Muscle of arm (tissue), 14 donors: ENCODE measurements at places on chromosomes 16 and 17.
A peak's percentile ranks its signal among the peaks of the same experiment; 100 is the strongest.

DNA sequence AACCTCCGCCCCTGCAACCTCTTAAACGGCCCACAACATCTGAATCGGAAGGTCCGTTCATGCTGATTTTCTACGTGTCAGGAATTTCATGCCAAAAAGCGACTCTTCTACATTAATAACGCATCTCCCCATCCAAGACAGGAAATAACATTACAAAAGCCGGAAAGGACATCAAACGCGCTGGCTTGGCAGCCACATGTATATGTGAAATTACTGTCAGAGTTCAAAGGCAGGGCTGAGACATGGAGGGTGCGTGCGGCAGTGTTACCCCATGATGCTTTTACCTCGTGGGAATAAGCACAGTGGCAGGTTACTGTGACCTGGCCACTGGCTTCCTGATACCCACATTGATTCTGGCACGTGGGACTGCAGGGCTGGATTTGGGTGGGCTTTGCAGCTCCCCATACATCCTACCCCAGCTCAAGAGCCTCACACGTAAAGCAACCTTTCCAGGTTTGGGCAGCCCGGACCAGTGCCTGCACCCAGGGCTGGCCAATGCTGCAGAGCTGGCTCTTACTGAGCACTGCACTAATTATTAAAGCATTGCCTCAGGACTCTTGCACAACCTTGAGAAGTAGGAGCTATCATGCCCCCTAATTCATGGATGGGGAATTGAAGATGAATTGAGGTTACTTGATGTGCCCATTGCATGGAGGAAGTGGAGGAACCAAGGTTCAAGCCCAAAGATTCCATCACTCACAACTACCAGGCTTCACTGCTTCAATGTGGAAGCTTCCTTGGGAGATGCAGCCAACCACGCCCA, 120.6 kb upstream of the FOXF1 start:
- no peak for DNase-seq

DNA sequence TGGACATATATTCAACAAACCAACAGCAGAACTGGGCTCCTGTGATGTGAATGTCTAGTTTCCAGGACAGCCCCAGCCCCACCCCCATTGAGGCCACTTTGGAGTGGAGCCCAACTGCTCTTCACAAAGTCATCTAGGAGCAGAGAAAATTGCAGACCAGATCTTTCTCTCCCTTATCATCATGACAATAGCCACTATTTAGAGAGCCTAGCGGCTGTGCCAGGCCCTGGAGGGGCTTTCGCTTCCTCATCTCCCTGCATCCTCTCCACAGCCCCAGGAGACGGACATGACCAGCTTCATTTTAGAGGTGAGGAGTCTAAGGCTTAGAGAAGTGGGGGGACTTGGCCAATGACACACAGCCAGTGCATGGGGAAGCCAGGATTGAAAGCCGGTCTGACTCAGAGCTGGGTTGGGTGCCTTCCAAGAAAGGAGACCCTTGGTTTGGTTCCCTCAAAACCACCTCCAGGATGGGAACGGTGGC, 1.4 kb downstream of the PRSS8 start:
- DNase-seq: no peak

DNA sequence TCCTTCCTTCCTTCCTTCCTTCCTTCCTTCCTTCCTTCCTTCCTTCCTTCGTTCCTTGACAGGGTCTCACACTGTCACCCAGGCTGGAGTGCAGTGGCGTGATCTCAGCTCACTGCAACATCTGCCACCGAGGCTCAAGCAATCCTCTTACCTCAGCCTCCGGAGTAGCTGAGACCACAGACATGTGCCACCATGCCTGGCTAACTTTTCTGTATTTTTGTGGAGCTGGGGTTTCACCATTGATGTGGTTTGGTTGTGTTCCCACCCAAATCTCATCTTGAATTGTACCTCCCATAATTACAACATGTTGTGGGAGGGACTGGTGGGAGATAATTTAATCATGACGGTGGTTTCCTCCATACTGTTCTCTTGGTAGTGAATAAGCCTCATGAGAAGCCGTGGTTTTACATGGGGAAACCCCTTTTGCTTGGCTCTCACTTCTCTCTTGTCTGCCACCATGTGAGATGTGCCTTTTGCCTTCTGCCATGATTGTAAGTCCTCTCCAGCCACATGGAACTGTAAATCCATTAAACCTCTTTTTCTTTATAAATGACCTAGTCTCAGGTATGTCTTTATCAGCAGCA, 90.3 kb upstream of the MPHOSPH6 start:
- DNase-seq: no peak

GRCh38 chr17:44610871-44611270, 45.4 kb upstream of the MEIOC start:
- DNase-seq: no peak

- DNase-seq: peak; percentile 18
Observed at GRCh38 chr16:9258423-9259051, 167.1 kb downstream of the HAPSTR1 start.

DNA sequence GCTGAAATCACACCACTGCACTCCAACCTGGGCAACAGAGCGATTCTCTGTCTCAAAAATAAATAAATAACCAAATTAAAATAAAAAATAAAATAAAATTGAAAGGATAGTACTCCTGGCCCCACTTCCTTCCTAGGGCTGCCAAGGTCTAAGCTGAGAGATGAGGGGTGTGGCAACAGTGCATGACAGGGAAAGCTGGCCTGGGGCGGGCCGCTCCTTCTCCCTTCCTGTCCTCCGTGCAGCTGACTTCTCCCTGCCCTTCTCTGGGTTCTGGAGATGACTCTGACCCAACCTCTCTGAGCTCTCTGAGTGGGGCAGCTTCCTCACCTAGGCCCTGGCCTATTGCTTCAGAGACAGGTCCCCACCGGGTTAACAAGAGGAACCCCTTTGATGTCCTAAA, 8.7 kb upstream of the SLC25A39 start:
- DNase-seq: no peak

DNA sequence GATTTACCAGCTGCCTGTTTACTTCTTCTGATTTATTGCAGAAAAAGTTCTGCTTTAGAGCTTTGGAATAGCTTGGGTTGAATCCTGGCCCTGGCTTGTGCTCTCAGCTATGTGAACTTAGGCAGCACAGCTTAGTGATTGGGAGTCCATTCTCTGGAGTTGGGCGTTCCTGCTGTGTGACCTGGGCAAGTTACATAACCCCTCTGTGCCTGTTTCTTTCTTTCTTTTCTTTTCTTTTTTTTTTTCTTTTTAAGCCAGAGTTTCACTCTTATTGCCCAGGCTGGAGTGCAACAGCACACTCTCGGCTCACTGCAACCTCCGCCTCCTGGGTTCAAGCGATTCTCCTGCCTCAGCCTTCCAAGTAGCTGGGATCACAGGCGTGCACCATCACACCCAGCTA, 51.5 kb upstream of the AQP8 start:
- no peak for DNase-seq

- DNase-seq: no peak
Observed at GRCh38 chr16:6335072-6335471, 997.6 kb upstream of the RBFOX1 start.
